Activated T-helper 17 cell treated with anti-CD3 and anti-CD28 coated beads, Interleukin-2, amount 50 U/mL, for 72 hours (primary cell): ENCODE measurements at places on chromosomes 2 and 18.

DNA sequence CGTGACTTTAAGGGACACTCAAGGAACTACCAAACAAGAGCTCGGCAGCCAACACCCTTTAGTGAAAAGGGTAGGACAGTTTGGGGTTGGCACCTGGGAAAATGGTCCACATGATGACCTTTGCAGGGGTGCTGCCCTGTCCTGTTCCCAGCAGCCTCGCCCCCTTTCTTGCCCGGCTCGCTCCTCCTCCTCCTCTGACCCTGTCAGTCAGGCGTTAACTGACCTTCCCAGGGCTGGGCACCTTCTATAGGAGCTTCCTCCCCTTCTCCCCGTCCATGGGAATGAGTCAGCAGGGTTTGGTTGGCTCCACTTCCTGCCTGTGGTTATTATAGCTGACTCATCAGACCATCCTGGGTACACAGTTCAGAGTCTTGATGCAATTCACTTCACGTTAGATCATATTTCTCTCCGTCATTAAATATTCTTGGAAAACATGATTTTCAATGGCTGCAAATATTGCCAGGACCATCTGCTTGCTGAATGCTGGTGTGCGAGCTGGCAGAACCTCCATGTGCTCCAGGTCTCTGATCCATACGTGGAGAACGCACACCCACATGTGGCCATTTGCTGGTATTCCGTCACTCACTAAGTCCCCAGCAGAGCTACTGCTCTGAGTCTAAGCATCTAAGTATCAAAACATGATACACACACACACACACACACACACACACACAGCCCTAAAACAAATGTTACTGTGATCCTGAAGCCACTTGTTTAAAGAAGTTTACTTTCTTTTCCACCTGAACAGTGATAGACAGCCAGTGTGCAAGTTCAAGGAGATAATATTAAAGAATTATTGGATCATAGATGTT is 185.0 kb downstream of the ANAPC1 start:
- ATAC-seq: peak; percentile 96

- no peak for ATAC-seq
Measured at GRCh38 chr18:49709347-49709690, 104.0 kb downstream of the ACAA2 start.

DNA sequence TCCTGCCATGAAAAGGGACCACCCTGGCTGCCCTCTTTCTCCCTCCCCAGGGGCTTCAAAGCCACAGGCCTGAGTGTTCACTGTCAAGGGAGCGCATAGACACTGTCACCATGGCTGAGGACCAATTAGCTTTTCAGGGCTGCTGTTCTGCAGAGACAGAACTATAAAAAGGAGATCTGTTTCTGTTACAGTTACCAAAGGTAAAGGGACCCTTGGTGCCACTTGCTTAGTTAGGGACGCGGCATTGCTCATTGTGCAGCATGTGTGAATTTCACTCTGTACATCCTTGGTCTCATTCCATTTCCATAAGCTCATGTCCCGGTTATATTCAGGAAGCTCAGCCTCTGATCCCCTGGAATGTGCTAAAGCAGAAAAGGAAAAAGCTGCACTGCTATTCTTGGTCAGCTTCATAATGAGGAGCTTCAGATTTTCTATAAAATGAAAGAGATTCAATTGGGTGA is 55.5 kb upstream of the RNF152 start:
- no peak for ATAC-seq

- no peak for ATAC-seq
Measured at GRCh38 chr18:9666548-9666947, 41.6 kb upstream of the RAB31 start.

- ATAC-seq: no peak
Measured at GRCh38 chr18:41917181-41917580, 37.9 kb upstream of the PIK3C3 start.
